Activated CD4-positive, alpha-beta memory T cell treated with anti-CD3 and anti-CD28 coated beads, Interleukin-2, amount 10 ng/mL, durations not matched to agents 7 days and 5 days (primary cell): ENCODE measurements at places on chromosomes 3 and 15. TPM values are rescaled to one million over a fixed set of nuclear protein-coding genes. Genes with fewer than 3 reads are reported as not detected.
A peak's percentile ranks its signal among the peaks of the same experiment; 100 is the strongest.

DNA sequence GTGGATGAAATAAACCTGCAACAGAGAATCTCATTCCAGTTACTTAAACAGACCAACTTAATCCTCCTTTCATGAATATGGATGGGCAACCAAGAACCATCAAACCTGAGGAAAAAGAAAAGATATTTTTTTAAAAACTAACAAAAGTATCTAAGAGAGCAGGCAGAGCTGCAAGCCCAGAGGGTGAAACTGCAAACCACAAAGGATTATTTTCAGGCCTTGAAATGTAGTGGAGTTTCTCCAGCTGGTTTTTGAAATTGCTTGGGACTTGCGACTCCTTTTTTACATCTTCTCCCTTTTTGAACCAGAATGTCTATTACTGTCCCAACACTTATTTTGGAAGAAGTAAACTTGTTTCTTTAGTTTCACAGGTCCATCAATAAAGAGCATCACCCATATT is 87.4 kb downstream of the STAG1 start:
- H3K4me1 ChIP-seq, result peaks cover 3% of the 10 kb centered on the region
- H3K27ac ChIP-seq, result no peak overlapping the region
- no peaks in the 10 kb centered on the region for H3K27me3 ChIP-seq
- H3K36me3 ChIP-seq, result peaks cover 15% of the 10 kb centered on the region

EDC3 gene
- 36.3 TPM for total RNA-seq

DNA sequence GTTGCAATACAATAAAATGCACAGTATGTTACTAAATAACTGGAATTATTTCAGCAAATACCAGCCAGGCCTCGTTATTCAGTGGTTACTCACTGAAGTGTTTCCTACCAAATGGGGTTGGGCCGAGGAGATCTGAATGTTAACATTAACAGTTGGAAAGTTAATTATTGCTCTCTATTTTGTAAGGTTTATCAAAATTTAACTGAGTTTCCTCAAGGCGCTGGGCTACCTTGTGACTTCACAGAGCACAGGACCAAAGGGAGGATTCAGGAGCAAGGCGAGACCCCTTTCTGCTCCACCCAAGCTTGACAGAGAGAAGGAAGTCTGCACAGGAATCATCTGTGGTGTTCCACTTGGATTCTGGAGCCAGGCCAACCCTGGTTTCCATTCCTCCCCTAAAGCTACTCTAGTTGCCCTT is 21.6 kb downstream of the ADAMTS9 start:
- H3K27ac ChIP-seq, result no peak overlapping the region
- H3K4me1 ChIP-seq, result no peaks in the 10 kb centered on the region
- H3K27me3 ChIP-seq, result no peaks in the 10 kb centered on the region
- DNase-seq, result no peak
- H3K4me3 ChIP-seq, result no peak overlapping the region

CCDC39 gene
- not detected for total RNA-seq

GRCh38 chr3:127027061-127027735 is 44.3 kb downstream of the PLXNA1 start:
- DNase-seq, result no peak
- H3K27ac ChIP-seq, result no peak overlapping the region
- H3K36me3 ChIP-seq, result no peaks in the 10 kb centered on the region
- no peaks in the 10 kb centered on the region for H3K27me3 ChIP-seq

- H3K27ac ChIP-seq, result no peak overlapping the region
- DNase-seq, result no peak
- H3K27me3 ChIP-seq, result no peaks in the 10 kb centered on the region
- H3K36me3 ChIP-seq, result no peaks in the 10 kb centered on the region
These were observed 660.9 kb upstream of the NAALADL2 start for GRCh38 chr3:174198199-174198598.

GOLGA8R gene
- 4.2 TPM for total RNA-seq

GRCh38 chr3:120181632-120182031 is 87.4 kb upstream of the GSK3B start:
- H3K4me1 ChIP-seq, result no peaks in the 10 kb centered on the region
- no peak for DNase-seq
- H3K27me3 ChIP-seq, result peaks cover 7% of the 10 kb centered on the region
- no peak overlapping the region for H3K4me3 ChIP-seq
- no peaks in the 10 kb centered on the region for H3K36me3 ChIP-seq
- H3K27ac ChIP-seq, result no peak overlapping the region

- H3K36me3 ChIP-seq, result no peaks in the 10 kb centered on the region
- H3K4me3 ChIP-seq, result no peak overlapping the region
- no peaks in the 10 kb centered on the region for H3K27me3 ChIP-seq
- no peak overlapping the region for H3K27ac ChIP-seq
- no peaks in the 10 kb centered on the region for H3K4me1 ChIP-seq
These were observed 692.7 kb upstream of the ZNF385D start for GRCh38 chr3:22443571-22444233.

- H3K4me3 ChIP-seq, result peak overlapping the region; percentile 75
- peaks cover 22% of the 10 kb centered on the region for H3K4me1 ChIP-seq
These were observed 1.4 kb downstream of the XXYLT1 start for GRCh38 chr3:195269375-195270078.

TIPIN gene
- 27.2 TPM for total RNA-seq

- H3K27ac ChIP-seq, result no peak overlapping the region
- H3K4me1 ChIP-seq, result peaks cover 25% of the 10 kb centered on the region
- H3K27me3 ChIP-seq, result no peaks in the 10 kb centered on the region
- H3K4me3 ChIP-seq, result no peak overlapping the region
- peaks cover 17% of the 10 kb centered on the region for H3K36me3 ChIP-seq
- DNase-seq, result no peak
These were observed 16.9 kb downstream of the FXR1 start for GRCh38 chr3:180929376-180929775.

DNA sequence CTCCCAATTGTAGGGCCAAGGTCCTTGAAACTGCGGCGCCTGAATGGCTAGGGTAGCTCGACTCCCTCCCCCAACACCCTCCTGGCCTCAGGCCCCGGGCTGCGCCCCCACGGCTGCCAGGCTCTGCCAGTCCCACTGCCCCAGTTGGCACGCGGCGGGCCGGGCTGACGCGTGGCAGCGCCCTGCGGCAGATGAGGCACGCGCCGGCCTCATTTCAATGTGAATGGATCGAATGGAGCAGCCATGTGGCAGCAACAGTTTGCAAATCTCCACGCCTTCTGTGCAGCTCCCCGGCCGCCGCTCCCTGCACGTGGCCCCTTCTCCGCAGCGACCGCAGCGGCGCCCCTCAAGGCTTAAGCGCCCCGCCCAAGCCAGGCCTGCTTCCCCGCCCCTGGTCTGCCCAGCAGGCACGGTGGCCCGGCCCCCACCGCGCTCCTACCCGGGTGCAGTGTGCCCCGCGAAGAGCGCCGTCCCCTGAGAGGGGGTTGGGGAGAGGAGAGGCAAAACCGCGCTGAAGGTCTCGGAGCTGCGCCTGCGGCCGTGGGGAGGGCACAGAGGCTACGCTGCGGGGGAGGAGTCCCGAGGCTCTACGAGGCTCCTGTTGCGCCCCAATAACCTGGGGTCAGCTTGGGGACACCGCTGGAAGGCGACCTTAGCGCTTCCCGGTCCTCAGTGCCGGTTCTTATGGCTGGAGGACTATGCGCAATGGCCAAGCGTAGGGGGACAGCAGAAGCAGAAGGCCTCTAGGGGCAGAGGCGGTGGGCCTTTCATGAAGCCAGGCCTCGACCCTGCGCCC is 3.1 kb upstream of the DLL4 start:
- H3K36me3 ChIP-seq, result no peaks in the 10 kb centered on the region
- DNase-seq, result no peak
- peaks cover 39% of the 10 kb centered on the region for H3K4me1 ChIP-seq
- H3K27ac ChIP-seq, result no peak overlapping the region

DNA sequence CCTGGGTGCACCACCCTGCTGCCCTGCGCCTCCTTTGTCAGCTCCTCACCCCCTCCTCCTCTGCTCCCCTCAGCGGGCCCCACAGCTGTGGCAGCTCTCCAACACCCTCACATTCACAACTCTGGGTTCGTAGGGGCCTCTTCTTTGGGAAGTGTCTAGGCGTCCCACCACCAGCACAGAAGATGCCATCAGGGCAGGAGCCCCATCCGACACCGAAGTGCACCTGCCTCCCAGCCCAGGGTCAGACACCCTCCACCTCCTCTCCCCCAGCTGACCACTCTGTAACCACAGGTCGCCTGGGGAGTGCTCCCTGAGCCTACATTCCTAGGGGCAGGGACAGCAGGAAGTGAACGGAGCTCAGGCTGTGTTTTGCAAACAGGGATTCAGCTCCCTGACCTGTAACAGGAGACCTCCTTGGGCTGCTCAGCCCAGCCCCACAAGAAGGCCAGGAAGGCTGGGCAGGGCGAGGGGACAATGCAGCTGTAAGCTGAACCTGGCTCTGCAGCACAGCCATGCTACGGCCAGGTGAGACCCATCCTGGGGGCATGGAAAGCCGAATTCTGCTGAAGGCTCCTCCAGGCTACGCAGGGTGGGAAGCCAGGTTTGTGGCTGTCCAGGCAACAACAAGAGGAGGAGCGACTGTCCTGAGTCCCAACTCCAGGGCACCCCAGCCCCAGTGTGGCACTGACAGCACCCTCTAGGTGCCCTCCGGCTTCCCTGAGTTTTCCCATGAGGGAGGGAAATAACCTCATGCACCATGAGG is 269.0 kb downstream of the GOLGA6L6 start:
- DNase-seq, result no peak
- no peaks in the 10 kb centered on the region for H3K27me3 ChIP-seq

DNA sequence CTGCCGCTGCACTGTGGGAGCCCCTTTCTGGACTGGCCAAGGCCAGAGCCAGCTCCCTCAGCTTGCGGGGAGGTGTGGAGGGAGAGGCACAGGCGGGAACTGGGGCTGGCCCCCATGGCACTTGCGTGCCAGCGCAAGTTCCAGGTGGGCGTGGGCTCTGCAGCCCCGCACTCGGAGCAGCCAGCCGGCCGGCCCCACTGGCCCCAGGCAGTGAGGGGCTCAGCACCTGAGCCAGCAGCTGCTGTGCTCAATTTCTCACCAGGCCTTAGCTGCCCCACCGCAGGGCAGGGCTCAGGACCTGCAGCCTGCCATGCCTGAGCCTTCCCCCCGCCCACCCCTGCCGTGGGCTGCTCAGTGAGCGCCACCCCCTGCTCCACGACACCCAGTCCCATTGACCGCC is 4.6 kb upstream of the GPR156 start:
- H3K36me3 ChIP-seq, result no peaks in the 10 kb centered on the region
- DNase-seq, result no peak
- H3K27ac ChIP-seq, result no peak overlapping the region
- no peaks in the 10 kb centered on the region for H3K4me1 ChIP-seq
- no peak overlapping the region for H3K4me3 ChIP-seq

MYL3 gene
- total RNA-seq, result not detected

PRR23E gene
- total RNA-seq, result not detected

DNA sequence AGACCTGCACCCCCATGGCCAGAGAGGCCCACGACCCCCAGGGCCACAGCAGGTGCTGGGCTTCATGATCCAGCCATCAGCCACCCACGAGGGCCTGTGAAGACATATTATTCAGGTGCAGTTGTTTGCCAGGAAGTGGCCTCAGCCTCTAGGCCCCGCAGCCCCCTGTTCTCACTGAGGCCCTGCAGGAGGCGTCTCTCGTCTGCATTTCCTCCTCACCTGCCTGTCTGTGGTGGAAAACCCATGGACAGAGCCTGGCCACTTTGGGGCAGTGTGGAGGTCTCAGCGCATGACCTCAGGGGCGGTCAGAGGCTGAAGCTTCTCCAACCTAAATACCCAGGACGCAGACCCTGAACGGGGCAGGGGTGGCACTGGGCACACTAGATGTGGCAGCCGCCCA is 18.6 kb downstream of the UROC1 start:
- no peaks in the 10 kb centered on the region for H3K36me3 ChIP-seq
- no peak overlapping the region for H3K4me3 ChIP-seq
- H3K4me1 ChIP-seq, result peaks cover 6% of the 10 kb centered on the region
- no peak overlapping the region for H3K27ac ChIP-seq

DNA sequence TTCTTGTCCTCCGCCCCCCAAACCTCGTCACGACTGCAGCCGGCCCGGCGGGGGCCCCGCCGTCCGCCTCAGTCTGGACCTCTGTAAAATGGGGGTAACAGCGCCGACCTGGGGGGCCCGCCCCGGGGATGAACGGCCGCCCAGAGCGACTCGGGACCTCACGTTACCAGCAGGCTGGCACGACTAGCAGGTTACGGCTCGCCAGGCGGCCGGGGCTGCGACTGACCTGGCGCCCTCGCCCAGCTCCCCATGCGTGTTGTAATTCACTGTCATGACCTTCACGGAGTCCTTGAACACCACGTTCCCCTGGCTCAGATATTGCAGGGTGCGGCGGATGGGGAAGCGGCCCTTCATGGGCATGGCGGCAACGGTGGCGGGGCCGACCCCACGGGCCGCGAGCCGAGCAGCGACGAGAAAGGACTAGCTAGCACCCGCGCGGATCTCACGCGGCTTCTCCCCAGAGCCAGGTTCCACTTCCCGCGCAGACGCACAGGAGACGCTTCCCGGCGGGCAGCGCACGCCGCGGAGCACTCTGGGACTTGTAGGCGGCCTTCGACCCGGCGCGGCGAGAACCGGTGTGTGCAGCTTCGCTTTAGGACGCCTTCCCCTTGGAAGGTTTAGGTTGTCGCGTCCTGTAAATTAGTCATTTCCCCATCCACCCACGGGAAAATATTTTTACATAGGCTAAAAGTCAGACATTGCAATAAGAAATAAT is at the start of gene MRPS25:
TSS of gene MRPS25 (minus strand) at position 481 of the 715 bp plus-strand sequence. CDS start at position 360, 121 bp downstream.
- peak within 1 kb of the TSS; percentile 89 for H3K27ac ChIP-seq
- H3K4me3 ChIP-seq, result peak within 1 kb of the TSS; percentile 96
- peaks cover 11% of the 10 kb centered on the region for H3K36me3 ChIP-seq
- peak; percentile 92 for DNase-seq
- no peaks in the 10 kb centered on the region for H3K27me3 ChIP-seq
- peaks cover 29% of the 10 kb centered on the region for H3K4me1 ChIP-seq

GRCh38 chr15:32104061-32104995 is 74.0 kb downstream of the CHRNA7 start:
- H3K27me3 ChIP-seq, result peaks cover 18% of the 10 kb centered on the region
- no peak overlapping the region for H3K4me3 ChIP-seq
- peaks cover 5% of the 10 kb centered on the region for H3K4me1 ChIP-seq

GRCh38 chr3:78277801-78278200 is 1237.9 kb downstream of the ROBO2 start:
- H3K4me3 ChIP-seq, result no peak overlapping the region
- H3K27me3 ChIP-seq, result no peaks in the 10 kb centered on the region
- H3K27ac ChIP-seq, result no peak overlapping the region
- no peaks in the 10 kb centered on the region for H3K4me1 ChIP-seq

LYSMD2 gene
- total RNA-seq, result 14.9 TPM

GRCh38 chr3:45978006-45978761 is 17.4 kb downstream of the FYCO1 start:
- H3K4me1 ChIP-seq, result peaks cover 84% of the 10 kb centered on the region
- peak overlapping the region; percentile 97 for H3K27ac ChIP-seq
- H3K4me3 ChIP-seq, result peak overlapping the region; percentile 50
- DNase-seq, result peak; percentile 83
- H3K36me3 ChIP-seq, result peaks cover 87% of the 10 kb centered on the region
- no peaks in the 10 kb centered on the region for H3K27me3 ChIP-seq

GRCh38 chr3:58116161-58116955 is 94.4 kb downstream of the DNASE1L3 start:
- H3K36me3 ChIP-seq, result peaks cover 32% of the 10 kb centered on the region
- peak overlapping the region; percentile 60 for H3K27ac ChIP-seq
- H3K4me1 ChIP-seq, result peaks cover 22% of the 10 kb centered on the region

DUOX1 gene
- total RNA-seq, result 0.08 TPM

GRCh38 chr3:123753286-123753685 is 130.8 kb downstream of the MYLK start:
- H3K36me3 ChIP-seq, result no peaks in the 10 kb centered on the region
- no peak overlapping the region for H3K27ac ChIP-seq
- no peak for DNase-seq
- H3K4me1 ChIP-seq, result peaks cover 12% of the 10 kb centered on the region
- H3K4me3 ChIP-seq, result no peak overlapping the region
